Glutamatergic neuron (in vitro differentiated cells): ENCODE measurements at places on chromosomes 7 and 10. TPM values are rescaled to one million over a fixed set of nuclear protein-coding genes. Genes with fewer than 3 reads are reported as not detected.

The SPDYE9 gene
- total RNA-seq = 0.25 TPM

GRCh38 chr10:92156874-92157773 lies 133.8 kb downstream of the CPEB3 start:
- DNase-seq = no peak

DNA sequence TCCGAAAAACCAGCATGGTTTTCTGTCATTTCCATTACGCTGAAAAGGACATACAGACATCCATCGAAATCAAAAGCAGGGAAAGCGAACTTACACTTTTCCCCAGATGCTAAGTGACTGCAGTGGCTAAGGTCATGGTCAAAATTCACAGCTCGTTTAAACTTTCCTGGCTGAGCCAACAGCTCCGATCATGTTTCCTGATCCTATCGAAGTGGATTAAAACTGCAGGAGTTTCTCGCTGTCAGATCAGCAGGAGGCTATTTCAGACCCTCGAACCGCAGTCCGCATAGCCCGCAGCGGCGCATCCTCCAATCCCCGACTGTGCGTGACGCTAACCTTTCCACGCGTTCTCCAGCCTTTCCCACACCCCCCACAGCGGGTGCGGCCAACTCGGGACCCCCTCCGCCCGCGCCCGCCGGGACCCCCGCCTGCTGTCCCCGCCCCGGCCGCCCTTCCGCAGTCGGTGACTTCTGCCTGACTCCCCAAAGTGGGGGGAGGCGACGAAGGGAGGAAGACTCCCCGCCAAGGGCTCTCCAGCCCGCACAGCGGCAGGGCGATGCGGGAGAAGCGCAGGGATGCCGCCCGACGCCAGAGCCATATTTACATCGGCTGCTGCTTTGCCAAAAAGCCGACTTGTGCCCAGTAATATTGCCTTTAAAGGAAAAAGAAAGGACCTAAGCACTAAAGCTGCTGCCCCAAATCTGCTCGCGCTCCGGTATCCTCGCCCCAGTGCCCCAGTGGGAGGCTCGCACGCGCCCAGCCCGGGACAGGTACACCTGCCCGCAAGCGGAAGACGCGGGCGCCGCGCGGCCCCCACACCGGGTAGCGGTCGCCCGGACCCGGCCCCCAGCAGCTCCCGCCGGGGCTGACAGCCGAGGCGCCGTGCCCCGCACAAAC lies 1.2 kb downstream of the PIP4K2A start:
- DNase-seq = peak; percentile 31

- no peak for DNase-seq
Measured at GRCh38 chr10:86597306-86597705, 57.0 kb upstream of the OPN4 start.

The RSU1 gene
- total RNA-seq = 59.4 TPM

- DNase-seq = peak; percentile 68
Measured at GRCh38 chr10:3068201-3068967, 1.0 kb downstream of the PFKP start.

The PON3 gene
- total RNA-seq = not detected

- no peak for DNase-seq
Measured at GRCh38 chr7:149145031-149145845, 2.0 kb upstream of the ZNF398 start.

GRCh38 chr7:16951483-16952080 lies 69.8 kb upstream of the AGR3 start:
- DNase-seq = no peak

The SLC35G1 gene
- 3.0 TPM for total RNA-seq

DNA sequence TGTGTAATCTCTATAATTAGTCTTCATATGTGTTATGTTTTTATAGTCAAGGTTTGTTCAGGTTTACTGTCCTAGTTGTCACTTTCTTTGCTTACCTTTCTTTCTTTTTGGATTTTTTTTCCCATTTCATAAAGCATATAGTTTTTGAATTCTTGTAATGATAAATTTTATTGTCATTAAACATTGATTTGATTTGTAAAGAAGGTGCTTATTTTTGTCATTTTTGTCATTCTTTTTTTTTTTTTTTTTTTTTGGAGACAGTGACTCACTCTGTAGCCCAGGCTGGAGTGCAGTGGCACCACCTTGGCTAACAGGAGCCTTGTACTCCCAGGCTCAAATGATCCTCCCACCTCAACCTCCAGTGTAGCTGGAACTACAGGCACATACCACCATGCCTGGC lies 9.6 kb upstream of the MINDY3 start:
- no peak for DNase-seq

GRCh38 chr7:91556956-91557650 lies 292.9 kb downstream of the FZD1 start:
- no peak for DNase-seq

- DNase-seq = no peak
Measured at GRCh38 chr10:102752934-102753664, 9.4 kb downstream of the WBP1L start.
